Naive thymus-derived CD8-positive, alpha-beta T cell (primary cell): ENCODE measurements at places on chromosomes 4 and X. TPM values are rescaled to one million over a fixed set of nuclear protein-coding genes. Genes with fewer than 3 reads are reported as not detected.

GRCh38 chr4:101102114-101102742, 245.1 kb downstream of the PPP3CA start:
- no peak for DNase-seq
- H3K4me1 ChIP-seq, result peaks cover 17% of the 10 kb centered on the region
- no peak overlapping the region for H3K4me3 ChIP-seq
- no peak overlapping the region for H3K27ac ChIP-seq
- peaks cover 5% of the 10 kb centered on the region for H3K36me3 ChIP-seq
- no peaks in the 10 kb centered on the region for H3K27me3 ChIP-seq

GRCh38 chrX:118595501-118596042, 100.0 kb downstream of the DOCK11 start:
- H3K27ac ChIP-seq, result peak overlapping the region; percentile 47
- no peak overlapping the region for H3K4me3 ChIP-seq
- peaks cover 83% of the 10 kb centered on the region for H3K36me3 ChIP-seq
- H3K4me1 ChIP-seq, result peaks cover 18% of the 10 kb centered on the region

Gene MUC7
- not detected for total RNA-seq

DNA sequence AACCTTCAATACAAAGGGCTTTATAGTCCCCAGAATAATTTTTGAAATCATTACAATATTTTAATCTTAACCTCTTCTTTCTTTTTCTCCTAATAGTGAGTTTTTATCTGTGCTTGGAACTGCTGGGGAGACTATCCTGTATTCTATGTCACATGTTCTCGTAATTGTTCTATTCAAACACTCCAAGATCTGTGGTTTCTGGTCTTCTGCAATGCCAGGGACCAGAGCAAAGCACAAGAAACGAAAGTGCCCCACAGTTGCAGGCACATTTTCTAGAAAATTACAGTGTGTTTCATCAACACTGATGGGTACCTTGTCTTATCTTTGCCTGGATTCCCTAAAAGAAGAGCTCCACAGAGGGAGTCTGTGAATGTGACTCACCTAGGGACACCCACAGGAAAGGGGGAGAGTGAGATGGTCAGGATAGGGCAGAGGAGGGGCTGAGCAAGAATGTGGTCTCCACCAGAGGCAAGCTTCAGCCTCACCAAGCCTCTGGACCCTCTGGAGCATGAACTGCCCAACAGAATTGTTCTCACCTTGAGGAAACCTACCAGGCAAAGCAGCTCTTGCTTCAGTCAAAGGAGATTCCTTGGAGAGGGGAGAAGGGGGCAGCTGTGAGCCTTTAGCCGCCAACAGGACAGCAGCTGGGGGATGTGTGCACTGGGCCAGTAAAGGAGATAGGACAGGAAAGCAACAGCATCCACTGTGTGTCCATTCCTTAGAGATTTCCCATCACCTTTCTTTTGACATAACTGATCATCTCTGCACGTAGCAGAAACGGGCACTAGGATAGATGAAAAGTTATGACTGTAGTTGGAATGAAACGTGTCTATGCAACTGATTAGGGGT, 25.9 kb downstream of the UNC5C start:
- H3K27ac ChIP-seq, result no peak overlapping the region
- no peaks in the 10 kb centered on the region for H3K4me1 ChIP-seq
- H3K4me3 ChIP-seq, result no peak overlapping the region

Gene GABRB1
- total RNA-seq, result not detected

GRCh38 chr4:183142571-183143550, 43.8 kb downstream of the WWC2 start:
- no peak for DNase-seq
- H3K27me3 ChIP-seq, result no peaks in the 10 kb centered on the region
- no peak overlapping the region for H3K4me3 ChIP-seq
- no peak overlapping the region for H3K27ac ChIP-seq
- peaks cover 2% of the 10 kb centered on the region for H3K36me3 ChIP-seq

- DNase-seq, result no peak
- H3K36me3 ChIP-seq, result no peaks in the 10 kb centered on the region
- peak overlapping the region; percentile 92 for H3K4me3 ChIP-seq
Observed at GRCh38 chrX:48022100-48022499, 15.3 kb downstream of the SPACA5 start.

DNA sequence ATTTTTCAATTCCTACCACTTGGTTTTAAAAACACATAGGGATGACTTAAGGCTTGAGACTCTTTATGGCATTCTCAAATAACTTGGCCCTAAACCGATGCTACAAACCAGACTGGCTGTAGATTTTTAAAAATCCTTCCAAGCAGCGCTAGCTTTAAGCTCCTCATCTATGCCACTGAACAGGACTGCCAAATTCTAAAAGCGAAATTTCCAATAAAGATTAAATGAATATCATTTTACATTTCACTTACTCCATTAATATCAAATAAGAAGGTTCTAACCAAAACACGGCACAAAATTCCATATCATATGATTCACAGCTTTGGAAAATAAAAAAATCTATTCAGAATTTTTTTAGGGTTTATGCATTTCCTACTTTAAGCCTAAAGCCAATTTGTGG, 134.2 kb downstream of the FANCB start:
- H3K4me1 ChIP-seq, result no peaks in the 10 kb centered on the region
- H3K36me3 ChIP-seq, result peaks cover 6% of the 10 kb centered on the region
- H3K27me3 ChIP-seq, result no peaks in the 10 kb centered on the region
- H3K4me3 ChIP-seq, result no peak overlapping the region
- DNase-seq, result no peak

DNA sequence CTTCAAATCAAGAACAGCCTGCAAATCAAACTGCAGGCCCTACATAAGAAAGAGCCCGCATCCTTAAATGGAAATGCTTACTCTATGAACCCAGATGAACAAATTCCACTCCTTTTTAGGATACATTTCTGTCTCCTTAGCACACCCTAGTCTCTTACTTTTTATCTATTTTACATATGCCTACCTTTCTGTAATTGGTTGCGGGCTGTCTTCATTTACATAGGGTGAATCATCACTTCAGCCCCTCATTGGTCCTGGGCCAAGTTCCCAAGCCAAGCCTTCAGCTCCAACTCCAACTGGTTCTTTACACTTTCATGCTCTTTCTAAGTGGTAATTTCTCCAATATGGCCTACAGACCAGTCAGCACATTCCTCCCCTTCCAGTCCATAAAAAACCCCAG, 219.3 kb downstream of the TRAM1L1 start:
- no peak overlapping the region for H3K27ac ChIP-seq
- H3K36me3 ChIP-seq, result no peaks in the 10 kb centered on the region
- no peak overlapping the region for H3K4me3 ChIP-seq
- DNase-seq, result no peak
- H3K4me1 ChIP-seq, result no peaks in the 10 kb centered on the region

DNA sequence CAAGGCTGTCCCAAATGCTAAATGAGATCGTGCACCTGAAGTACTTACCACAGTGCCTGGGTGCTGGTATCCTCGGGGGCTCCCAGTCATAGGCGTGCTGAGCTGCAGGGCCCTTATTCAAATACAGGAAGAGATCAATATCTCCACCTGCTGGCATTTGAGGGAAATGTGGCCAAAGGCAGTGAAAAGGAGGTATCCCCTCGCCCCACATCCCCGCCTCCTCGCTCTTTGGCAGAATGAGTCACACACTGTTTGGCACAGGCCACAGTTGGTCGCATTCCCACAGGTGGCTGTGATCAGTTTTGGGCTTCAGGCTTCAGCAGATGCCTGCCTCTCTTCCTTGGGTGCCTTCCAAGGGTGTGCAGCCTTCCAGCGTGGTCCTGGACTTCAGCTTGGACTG, 28.4 kb downstream of the ZNF185 start:
- peaks cover 1% of the 10 kb centered on the region for H3K27me3 ChIP-seq
- no peak overlapping the region for H3K4me3 ChIP-seq
- DNase-seq, result peak; percentile 46
- no peaks in the 10 kb centered on the region for H3K36me3 ChIP-seq

Gene BGN
- not detected for total RNA-seq

Gene GPC4
- not detected for total RNA-seq

Gene UGT8
- 0.60 TPM for total RNA-seq

DNA sequence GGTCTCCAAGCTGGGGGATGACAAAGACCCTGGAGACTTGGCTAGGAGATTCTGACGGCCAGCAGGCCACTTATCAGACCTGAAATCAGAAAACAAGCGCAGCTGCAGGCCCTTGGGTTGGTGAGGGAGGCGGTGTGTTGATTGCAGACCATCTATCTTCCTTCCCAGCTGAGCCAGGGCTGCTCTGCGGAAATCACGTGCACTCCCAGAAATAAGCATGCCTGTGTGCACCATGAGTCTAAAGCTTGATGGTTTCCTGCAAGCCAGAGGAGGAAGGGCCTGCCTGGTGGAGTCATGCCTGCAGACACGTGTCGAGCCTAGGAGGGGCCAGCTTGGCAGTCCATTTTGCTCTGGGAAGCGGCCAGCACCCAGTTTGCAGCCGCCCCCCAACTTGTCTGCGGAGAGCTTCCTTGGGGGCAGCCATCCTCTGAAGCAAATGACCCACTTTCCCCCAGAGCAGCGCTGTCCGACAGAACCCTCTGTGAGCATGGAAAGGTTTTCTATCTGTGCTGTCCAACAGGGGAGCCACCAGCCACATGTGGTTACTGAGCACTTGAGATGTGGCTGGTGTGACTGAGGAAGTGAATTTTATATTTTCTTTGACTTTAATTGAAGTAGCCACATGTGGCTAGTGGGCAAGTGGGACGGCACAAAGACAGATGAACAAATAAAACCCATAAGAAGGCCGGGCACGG, 175.7 kb upstream of the BCOR start:
- peaks cover 10% of the 10 kb centered on the region for H3K4me1 ChIP-seq
- peak overlapping the region; percentile 27 for H3K27ac ChIP-seq
- no peaks in the 10 kb centered on the region for H3K36me3 ChIP-seq

GRCh38 chrX:128800138-128800537, 723.2 kb downstream of the SMARCA1 start:
- no peak overlapping the region for H3K4me3 ChIP-seq
- no peak for DNase-seq
- H3K27ac ChIP-seq, result no peak overlapping the region
- no peaks in the 10 kb centered on the region for H3K27me3 ChIP-seq
- H3K36me3 ChIP-seq, result no peaks in the 10 kb centered on the region

DNA sequence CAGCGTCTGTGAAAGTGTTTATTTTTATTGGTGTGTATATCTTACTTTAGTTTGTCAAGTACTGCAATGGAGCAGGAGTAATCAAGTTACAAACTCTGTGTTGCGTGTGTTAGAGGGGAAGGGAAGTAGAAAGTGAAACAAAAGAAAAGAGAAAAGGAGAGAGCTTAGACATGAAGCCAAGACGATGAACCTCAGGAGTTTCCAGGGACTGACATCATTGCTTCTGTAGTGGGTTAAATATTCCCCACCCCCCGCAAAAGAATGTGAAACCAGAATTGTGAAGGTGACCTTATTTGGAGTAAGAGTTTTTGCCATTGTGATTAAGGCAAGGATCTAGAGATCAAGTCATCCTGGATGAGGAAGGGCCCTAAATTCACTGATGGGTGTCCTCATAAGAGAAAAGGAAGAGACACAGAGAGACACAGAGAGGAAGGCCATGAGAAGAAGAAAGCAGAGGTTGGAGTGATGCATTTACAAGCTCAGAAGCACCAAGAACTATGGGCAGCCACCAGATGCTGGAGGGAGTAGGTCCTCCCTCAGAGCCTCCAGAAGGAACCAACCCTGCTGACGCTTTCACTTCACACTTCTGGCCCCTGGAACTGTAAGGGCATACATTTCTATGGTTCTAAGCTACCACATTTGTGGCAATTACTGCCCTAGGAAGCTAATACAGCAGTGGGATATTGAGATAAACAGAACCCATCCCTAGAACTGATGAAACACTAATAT, 173.6 kb upstream of the SFRP2 start:
- no peaks in the 10 kb centered on the region for H3K36me3 ChIP-seq
- no peak overlapping the region for H3K27ac ChIP-seq
- no peak overlapping the region for H3K4me3 ChIP-seq
- peaks cover 5% of the 10 kb centered on the region for H3K4me1 ChIP-seq
- DNase-seq, result no peak

GRCh38 chr4:156976147-156976546, 4.5 kb upstream of the PDGFC start:
- H3K27me3 ChIP-seq, result peaks cover 19% of the 10 kb centered on the region
- no peak overlapping the region for H3K4me3 ChIP-seq
- DNase-seq, result no peak

Gene KLKB1
- 1.8 TPM for total RNA-seq

DNA sequence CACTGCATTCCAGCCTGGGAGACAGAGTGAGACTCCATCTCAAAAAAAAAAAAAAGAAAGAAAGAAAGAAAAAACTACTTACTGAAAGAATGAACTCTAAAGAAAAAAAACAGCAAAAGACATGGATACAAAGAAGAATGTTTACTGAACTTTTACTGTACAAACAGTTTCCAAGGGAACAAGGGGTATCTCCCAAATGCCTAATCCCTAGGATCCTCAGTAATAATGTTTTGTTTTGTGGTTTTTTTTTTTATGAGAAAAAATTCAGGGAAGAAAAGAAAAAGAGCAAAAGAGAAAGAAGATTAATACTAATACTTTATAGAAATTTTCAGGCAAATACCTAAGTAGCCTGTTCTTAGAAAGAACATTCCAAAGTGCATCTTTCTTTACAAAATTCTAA, 63.2 kb downstream of the ANTXR2 start:
- no peak overlapping the region for H3K4me3 ChIP-seq
- H3K36me3 ChIP-seq, result peaks cover 28% of the 10 kb centered on the region
- no peak overlapping the region for H3K27ac ChIP-seq
- H3K4me1 ChIP-seq, result peaks cover 7% of the 10 kb centered on the region
- no peak for DNase-seq

DNA sequence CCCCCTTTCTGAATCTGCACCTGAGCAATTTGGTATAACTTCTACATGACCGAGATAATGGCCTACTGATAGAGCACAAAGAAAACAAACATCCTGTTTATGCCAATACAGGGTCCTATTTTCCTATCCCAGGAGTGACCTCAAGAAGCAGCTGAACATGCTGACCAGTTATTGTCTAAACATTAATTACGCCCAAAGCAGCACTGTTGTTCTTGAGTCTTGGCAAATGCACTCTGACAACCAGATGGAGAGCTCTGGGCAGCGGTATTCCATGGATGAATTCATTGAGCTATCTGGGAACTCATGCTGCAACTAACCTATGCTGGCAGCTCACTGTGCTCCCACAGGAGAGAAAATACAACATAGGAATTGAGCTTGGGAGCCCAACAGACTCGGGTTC, 52.6 kb downstream of the PCYT1B start:
- no peaks in the 10 kb centered on the region for H3K36me3 ChIP-seq
- H3K4me1 ChIP-seq, result no peaks in the 10 kb centered on the region
- H3K4me3 ChIP-seq, result no peak overlapping the region
- H3K27ac ChIP-seq, result no peak overlapping the region

DNA sequence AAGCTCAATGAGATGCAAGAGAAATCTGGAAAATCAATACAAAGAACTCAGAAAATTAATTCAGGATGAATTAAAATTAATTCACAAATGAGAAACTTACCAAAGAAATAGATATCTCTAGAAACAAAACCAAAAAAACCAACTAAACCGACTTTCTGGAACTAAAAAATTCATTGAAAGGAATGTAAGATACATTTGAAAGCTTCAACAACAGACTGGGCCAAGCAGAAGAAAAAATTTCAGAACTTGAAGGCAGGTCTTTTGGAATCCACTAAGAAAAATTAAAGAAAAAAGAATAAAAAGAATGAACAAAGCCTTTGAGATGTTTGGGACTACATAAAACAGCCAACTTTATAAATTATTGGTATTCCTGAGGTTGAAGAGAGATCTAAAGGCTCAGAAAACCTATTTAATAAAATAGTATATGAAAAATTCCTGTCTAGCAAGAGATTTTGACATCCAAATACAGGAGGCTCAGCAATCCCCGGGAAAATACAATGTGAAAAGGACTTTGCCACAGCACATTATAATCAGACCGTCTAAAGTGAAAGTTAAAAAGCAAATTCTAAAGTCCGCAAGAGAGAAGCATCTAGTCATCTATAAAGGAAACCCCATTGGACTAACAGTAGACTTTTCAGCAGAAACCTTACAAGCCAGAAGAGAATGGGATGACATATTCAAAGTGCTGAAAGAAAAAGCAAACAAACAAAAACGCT, 44.2 kb downstream of the NAT8L start:
- H3K36me3 ChIP-seq, result peaks cover 17% of the 10 kb centered on the region
- no peak for DNase-seq
- no peaks in the 10 kb centered on the region for H3K27me3 ChIP-seq

Gene RPL9
- total RNA-seq, result 2,427 TPM
